Stimulated activated CD8-positive, alpha-beta memory T cell treated with anti-CD3 and anti-CD28 coated beads, Interleukin-2, amount 100 ng/mL, for 1 hour (primary cell): ENCODE measurements at places on chromosomes 2 and 18.

GRCh38 chr2:65625982-65626381 is 193.6 kb upstream of the SPRED2 start:
- DNase-seq, result no peak

DNA sequence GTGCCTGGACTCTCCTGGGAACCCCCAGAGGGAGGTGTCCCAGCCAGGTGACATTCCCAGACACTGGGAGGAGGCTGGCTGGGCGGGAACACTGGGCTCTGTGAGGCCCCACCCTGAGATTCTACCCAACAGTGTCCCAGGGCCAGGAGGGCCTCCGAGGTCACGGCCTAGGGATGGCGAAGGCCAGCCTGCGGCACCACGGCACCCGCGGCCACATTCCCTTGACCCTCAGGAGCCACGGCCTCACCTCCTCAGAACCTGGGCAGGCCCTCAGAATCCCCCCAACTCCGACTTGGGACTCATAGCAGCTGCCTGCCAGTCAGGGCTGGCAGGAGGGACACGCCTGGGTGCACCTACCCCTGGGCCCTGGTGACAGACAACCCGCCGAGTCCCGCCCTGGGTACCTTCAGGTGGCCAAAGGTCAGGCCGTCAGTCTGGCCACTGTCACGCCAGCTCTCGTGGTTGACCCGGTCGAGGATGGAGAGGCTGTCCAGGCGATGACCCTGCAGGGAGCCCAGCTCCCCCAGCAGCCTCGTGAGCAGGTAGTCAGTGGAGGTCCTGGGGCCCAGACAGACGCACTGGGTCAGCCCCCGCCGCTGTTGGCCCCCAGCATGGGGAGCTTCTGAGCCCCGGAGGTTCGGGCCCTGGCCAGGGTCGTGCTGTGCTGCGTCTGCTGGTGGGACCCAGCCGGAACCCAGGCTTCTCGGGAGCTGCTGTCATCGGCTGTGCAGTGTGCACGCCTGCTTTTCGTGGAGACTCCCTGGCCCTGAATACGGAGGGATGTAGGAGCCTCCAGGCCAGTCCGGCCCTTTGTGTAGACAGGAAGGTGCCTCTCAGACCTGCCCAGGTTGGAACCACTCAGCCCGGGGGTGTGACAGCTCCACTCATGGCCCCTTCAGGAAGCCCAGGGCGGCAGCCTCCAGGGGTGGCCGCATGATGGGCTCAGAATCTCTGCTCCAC is 6.1 kb downstream of the MAB21L4 start:
- no peak for DNase-seq

DNA sequence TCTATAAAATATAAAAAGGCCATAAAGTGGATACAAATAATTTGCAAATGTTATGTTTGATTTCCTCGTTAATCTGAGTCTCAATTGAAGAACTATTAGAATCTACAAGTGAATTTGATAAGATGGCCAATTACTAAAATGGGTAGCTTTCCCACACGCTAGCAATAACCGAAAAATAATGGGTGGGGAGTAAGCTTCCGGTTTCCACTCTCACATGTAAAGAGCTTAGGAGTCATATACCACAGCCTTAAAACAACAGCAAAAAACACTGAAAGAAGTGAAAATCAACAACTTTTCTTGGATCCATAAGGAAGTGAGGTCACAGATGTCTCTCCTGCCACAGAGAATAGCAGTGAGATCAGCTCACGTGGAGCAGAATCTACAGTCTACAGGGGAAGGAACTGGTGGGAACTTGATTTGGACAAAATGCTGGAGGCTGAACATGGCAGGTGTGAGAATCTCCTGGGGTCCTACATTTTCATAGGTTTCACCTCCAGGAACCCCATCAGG is 18.6 kb downstream of the THAP4 start:
- no peak for DNase-seq

GRCh38 chr2:36245651-36246050 is 109.9 kb upstream of the CRIM1 start:
- DNase-seq, result no peak

DNA sequence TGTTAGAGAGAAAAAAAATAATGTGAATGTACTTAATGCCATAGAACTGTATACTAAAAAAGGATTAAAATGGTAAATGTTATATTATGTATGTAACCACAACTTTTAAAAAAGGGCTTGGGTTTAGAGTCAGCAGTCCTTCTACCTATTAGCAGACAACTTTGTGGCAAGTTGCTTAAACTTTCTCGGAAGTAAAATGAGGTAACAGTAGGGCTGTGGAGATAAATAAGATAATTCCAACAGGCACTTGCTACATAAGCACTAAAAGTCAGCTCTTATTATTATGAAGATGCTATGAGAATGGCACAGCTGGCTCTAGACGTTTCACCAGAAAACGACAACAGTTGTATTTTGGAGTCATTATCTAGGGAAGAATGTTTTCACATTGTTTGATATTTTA is 31.3 kb downstream of the AAK1 start:
- no peak for DNase-seq

GRCh38 chr2:176852667-176853066 is 359.9 kb upstream of the HNRNPA3 start:
- DNase-seq, result peak; percentile 7

- no peak for DNase-seq
Measured at GRCh38 chr2:7373156-7373555, 455.9 kb downstream of the RNF144A start.

GRCh38 chr2:191180713-191181112 is 29.9 kb upstream of the STAT4 start:
- no peak for DNase-seq

DNA sequence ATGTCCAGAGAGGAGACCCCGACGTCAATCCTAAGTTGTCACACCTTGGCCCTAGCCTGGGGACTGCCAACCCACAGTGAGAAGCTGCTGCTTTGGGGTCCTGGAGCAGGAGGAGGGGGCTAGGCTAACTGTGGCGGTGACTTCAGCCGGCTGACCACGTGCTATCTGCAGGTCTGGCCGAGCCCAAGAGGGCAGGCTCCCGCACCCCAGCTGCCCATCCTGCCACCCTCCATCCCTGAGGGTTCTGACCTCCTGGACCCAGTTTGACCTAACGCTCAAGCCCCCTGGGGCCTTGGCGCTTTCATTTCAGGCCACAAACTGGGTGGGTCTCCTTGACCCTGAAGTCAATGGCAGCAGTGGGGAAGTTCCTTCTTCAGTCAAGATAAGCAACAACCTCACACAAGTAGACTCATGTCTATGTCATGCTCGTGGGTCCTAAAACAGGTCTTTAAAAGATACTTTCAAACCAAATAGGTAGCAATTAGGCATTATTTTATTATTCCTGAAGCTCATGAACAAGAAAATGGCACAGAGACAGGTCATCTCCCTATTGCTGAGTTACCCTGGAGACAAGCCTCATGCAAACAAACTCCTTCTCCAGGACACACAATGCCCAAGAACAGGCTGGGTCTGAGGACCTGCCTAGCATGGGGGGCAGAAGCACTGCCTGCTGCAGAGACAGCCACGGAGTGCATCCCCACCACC is 2.3 kb downstream of the HES6 start:
- DNase-seq, result no peak
